ENCODE measurements at places on chromosomes 3 and 15. TPM values are rescaled to one million over a fixed set of nuclear protein-coding genes. Genes with fewer than 3 reads are reported as not detected.

OXTR gene
- 0.03 TPM for total RNA-seq

CCR4 gene
- total RNA-seq, result not detected

FBXW12 gene
- not detected for total RNA-seq

GOLGA8T gene
- total RNA-seq, result not detected

GRCh38 chr15:73346735-73347312 lies 21.9 kb downstream of the HCN4 start:
- peak; percentile 22 for DNase-seq

DNA sequence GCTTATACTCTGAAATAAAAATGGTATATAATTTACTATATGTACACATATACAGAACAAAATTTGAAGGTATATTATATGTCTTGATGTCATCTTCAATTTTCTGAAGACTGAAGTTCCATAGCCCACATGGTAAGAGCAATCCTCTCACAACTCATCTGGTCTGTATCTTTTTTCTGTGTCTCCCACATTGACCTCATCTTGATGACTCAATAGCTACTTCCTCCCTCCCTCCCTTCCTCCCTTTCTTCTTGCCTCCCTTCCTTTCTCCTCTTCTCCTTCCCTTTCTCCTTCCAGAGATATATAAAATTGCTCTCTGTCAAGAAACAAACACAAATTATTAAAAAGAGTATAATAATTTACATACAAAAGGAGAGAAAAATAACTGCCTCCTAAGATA lies 268.5 kb downstream of the SQOR start:
- no peak for DNase-seq

GRCh38 chr3:70855149-70855548 lies 542.7 kb upstream of the MDFIC2 start:
- no peak for DNase-seq

- no peak for DNase-seq
Measured at GRCh38 chr3:55966566-55966965, 479.5 kb upstream of the WNT5A start.

DNA sequence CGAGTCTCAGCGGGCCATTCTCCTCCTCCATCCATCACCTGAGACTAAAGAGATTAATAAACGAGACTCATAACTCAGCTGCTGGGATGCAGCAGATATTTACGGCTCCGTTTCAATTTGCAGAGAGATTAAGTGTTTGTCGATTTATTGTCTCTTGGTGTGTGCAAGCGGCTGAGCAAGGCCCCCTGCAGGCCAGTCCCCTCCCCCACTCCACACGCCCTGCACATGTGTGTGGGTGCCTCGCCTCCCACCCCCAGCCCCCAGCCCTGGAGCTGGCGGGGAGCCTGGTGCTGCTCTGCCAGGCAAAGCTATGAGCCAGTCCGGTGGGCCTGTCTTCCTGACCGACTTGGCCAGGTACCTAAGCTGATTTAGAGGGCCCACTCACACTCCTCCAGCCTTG lies 63.0 kb downstream of the CYP11A1 start:
- no peak for DNase-seq

DNA sequence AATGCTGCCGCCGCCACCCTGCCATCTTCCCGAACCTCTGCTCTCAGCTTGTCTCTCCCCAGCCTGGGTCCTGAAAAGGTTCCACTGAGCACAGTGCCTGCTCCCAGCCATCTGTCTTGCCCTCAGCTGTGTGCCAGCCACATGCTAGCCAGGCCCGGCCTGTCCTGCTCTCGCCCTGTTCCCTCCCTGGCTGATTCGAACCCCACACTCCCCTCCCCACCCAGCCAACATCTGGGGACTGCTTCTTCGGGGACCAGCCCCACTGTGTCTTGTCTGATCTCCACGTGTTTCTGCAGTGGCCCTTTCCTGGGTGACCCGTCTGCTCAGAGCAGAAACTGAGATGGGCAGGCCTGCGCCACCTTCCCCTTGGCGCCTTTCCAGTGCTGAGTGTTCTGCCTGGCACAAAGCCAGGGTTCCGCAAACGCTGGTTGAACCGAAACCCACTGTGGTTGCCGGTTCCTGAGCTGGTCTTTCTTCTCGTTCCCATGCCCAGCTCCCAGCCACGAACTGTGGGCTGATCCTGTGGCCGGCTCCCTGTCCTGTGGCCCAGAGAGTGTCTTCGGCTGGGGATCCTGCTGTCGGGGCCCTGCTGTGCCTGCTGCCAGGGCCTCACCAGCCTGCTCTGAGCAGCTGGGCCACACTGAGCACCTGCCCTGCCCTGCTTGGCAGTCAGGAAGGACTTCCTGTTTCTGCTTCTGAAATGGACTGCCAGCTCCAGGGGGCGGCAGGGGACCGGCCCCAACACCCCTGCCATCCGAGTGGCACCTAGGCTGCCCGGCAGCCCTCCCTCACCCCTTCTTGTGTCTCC lies 62.7 kb upstream of the KLF13 start:
- no peak for DNase-seq

DNA sequence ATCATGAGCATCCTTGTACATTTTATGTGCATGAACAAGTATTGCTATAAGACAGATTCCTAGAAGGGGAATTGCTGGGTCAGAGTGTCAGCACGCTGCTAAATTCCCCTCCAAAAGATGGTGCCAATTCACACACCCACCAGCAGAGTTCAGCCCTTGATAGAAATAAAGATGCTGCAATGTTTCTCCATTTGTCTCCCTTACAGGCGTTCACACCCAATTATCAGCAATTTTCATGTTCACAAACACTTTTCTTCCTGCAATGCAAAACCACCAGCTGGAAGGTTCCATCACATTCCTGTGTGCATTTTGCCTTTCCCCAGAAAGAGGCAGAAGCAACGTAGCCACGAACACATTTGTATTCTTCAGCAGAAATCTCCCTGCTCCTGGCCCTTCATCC lies 3.3 kb upstream of the TAMM41 start:
- DNase-seq, result no peak

Measured in MG63 (cell line).